ENCODE measurements at places on chromosomes 5 and 9.

DNA sequence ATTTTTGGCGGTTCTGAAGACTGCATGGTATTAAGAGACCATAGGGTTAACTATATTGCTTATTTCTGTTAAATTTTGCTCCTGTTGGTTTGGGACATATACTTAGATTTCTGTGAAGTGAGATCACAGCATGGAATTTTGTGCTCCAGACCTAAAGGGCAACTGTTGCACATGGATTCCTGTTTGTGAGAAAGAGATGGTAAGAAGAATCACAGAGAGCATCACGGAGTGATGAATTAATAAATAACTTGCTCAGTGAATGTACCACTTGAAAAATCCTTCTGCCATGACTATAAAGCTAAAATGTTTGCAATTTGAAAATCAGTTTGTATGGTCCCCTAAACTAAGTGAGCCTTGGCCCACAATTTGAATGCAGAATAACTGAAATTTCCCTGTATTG lies 4.5 kb downstream of the PSAT1 start:
- H3K27me3 ChIP-seq: no peaks in the 10 kb centered on the region
- peaks cover 2% of the 10 kb centered on the region for H3K36me3 ChIP-seq
- no peak for DNase-seq
- no peak overlapping the region for H3K27ac ChIP-seq

GRCh38 chr5:30749971-30750370 lies 443.5 kb upstream of the CDH6 start:
- no peak for DNase-seq
- no peaks in the 10 kb centered on the region for H3K36me3 ChIP-seq
- no peak overlapping the region for H3K4me3 ChIP-seq
- no peaks in the 10 kb centered on the region for H3K4me1 ChIP-seq
- H3K27me3 ChIP-seq: no peaks in the 10 kb centered on the region
- no peak overlapping the region for H3K27ac ChIP-seq

- no peaks in the 10 kb centered on the region for H3K27me3 ChIP-seq
- DNase-seq: no peak
- H3K27ac ChIP-seq: no peak overlapping the region
Measured at GRCh38 chr9:34454571-34455065, 3.8 kb downstream of the FAM219A start.

GRCh38 chr5:86360801-86361200 lies 256.9 kb upstream of the COX7C start:
- H3K27ac ChIP-seq: no peak overlapping the region
- no peaks in the 10 kb centered on the region for H3K4me1 ChIP-seq
- no peak for DNase-seq
- no peak overlapping the region for H3K4me3 ChIP-seq
- no peaks in the 10 kb centered on the region for H3K36me3 ChIP-seq

GRCh38 chr9:130343445-130343918 lies 77.9 kb downstream of the HMCN2 start:
- H3K36me3 ChIP-seq: no peaks in the 10 kb centered on the region
- no peaks in the 10 kb centered on the region for H3K4me1 ChIP-seq
- no peak overlapping the region for H3K4me3 ChIP-seq
- DNase-seq: peak; percentile 9
- no peak overlapping the region for H3K27ac ChIP-seq

DNA sequence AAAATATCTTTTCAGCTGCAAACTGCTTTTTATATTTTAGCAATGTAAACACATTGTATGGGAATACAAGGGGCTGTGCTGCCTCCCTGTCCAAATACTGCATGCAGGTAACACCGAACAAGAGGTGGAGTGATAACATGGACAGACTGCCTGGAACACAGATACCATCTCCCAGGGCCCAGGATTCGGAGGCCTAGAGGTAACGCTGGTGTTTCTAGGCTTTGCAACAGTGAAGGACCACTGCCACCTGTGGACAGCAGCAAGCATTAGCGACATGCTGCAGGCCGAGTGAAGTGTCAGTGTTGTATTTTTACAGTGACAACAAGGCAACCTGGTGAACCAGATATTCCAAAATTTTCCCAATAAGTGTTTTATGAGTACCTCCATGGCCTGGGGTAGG lies 379.1 kb downstream of the DMRT2 start:
- no peaks in the 10 kb centered on the region for H3K27me3 ChIP-seq
- H3K36me3 ChIP-seq: no peaks in the 10 kb centered on the region
- no peak for DNase-seq
- H3K4me3 ChIP-seq: no peak overlapping the region
- H3K4me1 ChIP-seq: no peaks in the 10 kb centered on the region

GRCh38 chr9:87670572-87671264 lies 55.2 kb upstream of the CTSL start:
- no peaks in the 10 kb centered on the region for H3K27me3 ChIP-seq
- no peak for DNase-seq
- no peak overlapping the region for H3K27ac ChIP-seq
- no peak overlapping the region for H3K4me3 ChIP-seq
- no peaks in the 10 kb centered on the region for H3K4me1 ChIP-seq

Data from CD4-positive, alpha-beta T cell (primary cell).